A172 (cell line): ENCODE measurements at places on chromosomes 1 and 21. TPM values are rescaled to one million over a fixed set of nuclear protein-coding genes. Genes with fewer than 3 reads are reported as not detected.

GRCh38 chr1:245687636-245688535, 533.1 kb downstream of the KIF26B start:
- DNase-seq, result no peak

DNA sequence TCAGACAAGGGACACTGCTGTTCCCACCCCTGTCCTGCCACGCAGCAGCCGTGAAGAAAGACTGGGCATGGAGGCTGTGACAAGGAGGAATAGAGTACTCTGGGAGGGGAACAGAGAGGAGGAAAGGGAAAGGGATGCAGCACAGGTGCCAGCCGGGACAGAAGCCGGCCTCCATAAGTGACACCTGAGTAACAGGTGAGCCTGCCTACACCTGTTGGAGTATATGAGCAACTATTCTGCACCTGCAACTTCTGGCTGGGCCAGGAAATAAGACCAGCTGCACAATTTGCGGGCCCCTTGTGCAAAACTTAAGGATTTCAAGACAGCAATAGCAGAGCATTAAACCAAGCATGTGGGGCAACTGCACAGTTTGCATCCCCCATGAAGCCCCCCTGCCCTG, 72.5 kb upstream of the GOLT1A start:
- no peak for DNase-seq

DNA sequence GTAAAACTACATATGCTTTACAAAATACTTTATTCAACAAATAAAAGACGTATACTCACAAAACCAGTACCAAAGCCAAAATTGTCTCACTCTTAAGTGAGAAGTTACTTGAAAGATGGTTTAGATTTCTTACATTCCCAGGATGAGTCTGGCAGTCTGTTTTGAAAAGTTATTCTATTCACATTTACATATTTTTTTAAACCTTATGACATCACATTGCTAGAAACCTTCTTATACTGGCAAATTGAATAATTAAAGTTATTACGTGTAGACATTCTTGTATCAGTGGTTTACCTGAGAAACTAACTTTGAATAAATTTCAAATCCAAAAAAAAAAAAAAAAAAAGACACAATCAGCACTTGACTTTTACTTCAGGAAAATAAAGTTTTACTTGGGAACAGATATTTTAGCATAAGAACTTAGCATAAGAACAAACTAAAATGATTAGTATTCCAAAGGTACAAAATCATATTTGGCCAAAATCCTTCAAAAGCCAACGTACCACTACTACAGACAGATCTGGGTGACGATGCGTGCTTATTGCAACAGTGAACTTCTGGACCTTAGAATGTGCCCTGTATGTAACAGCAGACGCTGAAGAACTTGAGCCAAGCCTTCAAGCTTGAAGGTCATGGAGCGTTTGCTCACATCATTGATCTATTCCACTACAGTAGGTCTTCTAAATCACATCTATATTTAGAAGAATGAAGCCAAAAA, 2.5 kb downstream of the CDC42BPA start:
- DNase-seq, result peak; percentile 52

GRCh38 chr1:204703826-204704612, 18.5 kb upstream of the LRRN2 start:
- DNase-seq, result no peak

DNA sequence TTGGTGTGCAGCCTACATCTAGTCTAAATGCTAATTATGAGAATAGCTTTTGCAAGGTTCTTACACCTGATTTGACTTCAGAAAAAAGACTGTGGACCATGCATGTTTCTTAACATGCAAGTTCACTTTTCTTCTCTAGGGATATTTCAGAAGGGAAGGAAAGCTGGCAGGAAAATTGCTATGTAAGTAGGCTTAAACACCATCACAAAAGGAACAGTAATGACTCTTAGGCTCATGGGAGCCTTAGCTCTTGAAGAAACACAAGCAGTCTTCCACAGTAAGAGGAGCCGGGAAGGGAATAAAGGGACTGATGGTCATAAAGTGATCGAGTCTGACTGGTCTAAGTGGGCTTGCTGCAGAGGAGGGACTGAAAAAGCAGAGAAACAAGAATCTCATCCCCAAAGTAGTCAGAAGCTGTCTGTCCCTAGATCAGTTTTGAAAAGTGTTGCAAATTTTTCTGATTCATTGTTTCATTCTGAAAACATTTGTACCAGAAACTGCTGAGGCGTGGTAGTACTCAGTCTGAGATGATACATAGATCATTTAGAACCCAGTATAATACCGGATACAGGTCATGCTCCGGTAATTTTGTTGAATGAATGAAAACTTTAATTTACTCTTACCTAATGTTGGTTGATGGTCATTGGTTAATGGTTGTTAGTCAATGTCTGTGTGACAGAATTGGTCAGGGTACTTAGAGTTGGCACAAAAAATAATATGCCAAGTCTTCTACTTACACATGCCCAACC, 40.9 kb downstream of the SMYD2 start:
- DNase-seq, result no peak

- peak; percentile 27 for DNase-seq
Measured at GRCh38 chr21:25733859-25734653, 648 bp downstream of the ATP5PF start.

- no peak for DNase-seq
Measured at GRCh38 chr1:115790356-115790755, 21.8 kb upstream of the CASQ2 start.

DNA sequence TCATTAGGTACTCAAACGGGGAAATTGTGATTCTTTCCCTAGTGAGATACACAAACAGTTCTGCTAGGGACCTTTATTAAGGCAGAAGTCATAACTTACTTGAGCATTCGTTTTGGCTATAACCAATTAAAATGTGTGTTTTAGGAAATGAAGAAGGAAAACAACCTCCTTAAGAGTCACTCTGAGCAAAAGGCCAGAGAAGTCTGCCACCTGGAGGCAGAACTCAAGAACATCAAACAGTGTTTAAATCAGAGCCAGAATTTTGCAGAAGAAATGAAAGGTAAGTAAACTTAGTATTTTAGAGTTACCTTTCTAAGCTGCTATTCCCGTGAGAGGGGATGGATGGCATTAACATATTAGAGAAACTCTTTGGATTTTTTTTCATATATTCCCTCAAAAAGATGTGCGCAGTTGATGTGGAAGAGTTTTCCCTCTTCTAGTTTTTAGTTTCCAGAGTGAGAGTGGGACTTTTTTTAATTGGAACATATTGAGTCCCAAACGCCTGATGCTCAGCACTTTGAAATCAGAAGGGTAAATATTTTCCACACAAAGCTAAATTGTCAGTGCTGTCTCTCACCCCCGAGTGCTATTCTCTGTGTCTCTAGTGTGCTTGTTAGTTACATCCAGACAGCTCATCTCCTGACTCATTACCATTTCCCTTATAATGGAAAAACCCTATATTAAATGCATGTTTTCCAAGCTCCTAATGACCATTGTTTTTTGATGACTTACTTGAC, 34.9 kb downstream of the CENPF start:
- peak; percentile 53 for DNase-seq

- DNase-seq, result no peak
Measured at GRCh38 chr1:9013819-9014218, 12.4 kb downstream of the SLC2A7 start.

DNA sequence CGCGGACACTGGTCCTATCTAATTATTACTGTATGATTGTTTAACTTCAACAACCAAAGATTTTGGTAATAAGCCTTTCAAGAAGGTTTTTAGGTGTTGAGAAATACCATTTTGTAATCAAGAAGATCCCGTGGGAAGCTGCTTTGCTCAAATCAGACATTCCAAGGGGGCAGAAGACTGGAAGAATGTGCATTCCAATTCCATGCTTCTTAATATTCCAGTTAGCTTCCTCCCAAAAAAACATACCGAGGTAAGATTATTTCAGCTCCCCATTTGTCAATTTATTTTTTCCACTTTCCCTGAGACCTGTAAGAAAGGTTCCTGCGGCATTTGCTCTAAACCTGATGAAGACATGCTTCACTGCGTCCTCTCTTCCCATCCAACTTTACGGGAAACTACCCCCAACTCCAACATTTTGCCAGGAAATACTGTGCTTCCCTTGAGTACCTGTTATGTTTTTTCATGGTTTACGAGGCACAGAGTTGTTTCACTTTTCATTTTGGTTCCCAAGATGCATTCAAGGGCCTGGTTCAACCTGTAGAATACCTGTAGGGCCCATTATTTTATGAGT, 4.1 kb downstream of the CNN3 start:
- DNase-seq, result no peak

GRCh38 chr1:157478030-157478429, 74.3 kb downstream of the FCRL5 start:
- no peak for DNase-seq

DNA sequence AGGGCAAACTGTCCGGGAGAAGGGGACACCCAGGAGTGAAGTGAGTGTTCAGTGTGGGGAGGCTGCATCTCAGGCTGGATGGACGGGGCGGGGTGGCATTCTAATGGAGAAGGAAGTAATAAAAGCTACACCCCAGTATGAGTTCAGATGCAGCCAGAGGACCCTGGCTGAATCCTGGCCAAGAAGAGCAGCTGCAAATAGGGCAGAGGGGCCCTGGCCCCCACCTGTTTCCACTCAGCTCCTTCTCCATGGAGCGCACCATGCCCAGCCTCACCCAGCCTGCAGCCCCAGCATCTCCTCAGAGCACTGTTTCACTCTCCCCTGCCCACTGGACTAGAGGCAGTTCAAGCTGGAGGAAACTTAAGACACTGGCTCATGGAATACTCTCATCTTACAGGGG, 46.4 kb downstream of the KCND3 start:
- DNase-seq, result no peak

- no peak for DNase-seq
Measured at GRCh38 chr1:8809342-8809736, 8.1 kb downstream of the RERE start.

GRCh38 chr1:51421964-51422363, 91.6 kb upstream of the TTC39A start:
- DNase-seq, result peak; percentile 55

DNA sequence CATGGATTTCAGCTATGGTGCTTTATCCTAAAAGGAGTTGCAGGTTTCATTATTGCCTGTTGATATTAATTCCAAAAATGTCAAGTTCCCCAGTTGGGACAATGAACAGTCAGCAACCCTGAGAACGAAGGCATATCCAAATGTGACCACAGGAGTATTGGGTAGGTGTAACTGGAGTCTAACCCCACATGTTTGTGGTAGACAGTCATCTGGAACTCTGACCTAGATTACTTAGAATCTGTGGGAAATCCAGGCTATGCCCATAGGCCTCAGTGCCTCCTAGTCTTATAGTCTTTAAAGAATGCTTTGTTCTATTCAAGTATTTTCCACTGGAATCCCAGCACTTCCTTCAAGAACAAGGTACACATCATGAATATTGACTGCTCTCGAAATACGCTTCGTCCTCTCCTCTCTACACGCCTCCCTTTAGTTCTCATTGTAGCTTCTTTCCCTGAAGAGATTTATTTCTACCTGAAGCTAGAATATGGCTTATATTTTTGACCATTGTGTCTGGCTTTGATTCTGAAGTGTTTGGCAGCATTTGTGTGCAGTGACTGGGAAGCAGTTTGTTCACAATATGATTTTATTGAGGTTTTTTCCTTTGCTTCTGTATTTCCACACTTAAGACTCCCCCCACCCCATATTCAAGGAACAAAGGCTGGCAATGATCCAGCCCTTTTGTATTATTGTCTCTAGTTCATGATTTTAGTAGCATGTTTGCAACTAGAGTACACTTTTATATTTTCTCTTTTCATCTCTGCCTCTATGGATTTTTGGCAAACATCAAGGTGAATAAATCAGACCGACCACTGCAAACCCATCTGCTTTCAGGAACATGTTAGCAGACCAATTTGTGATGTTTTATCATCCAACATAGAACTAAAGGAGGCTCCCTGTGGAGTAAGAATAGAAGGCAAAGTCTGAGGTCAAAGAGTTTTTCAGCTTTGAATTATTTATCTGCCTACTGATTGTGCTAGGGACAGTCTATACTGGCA, 178.6 kb downstream of the GPR52 start:
- peak; percentile 10 for DNase-seq

DNA sequence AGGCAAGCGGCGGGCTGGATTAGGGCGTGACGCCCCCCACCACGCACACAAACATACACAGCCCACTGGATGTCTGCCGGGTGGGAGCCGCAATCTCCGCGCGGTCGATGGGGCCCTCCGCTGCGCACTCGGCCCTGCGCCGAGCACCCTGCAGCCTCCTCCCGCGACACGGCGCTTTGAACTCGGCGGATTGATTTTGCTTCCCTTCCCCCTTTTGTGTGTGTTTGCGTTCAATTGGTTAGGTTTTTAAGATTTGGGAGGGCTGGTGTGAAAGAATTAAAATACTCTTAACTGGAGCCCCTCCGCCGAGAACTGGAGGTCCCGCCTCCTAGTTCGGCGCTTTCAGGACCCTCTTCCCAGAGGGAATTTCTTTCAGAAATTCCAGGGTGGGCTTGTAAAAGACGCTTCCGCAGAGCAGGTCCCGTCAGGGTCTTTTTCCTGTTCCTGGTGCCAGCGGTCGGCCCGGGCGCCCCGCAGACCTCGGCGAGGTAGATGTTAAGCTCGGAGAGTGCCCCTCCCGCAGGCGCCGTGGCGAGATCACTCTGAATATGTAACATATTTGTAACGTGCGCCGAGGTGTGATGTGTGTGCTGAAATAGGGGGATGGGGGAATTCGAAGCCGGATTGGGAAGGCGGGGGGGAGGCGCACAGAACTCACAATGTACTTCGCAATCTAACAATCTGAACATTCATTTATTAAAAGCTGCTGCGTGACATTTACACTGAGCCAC, 8.0 kb upstream of the BARHL2 start:
- DNase-seq, result no peak

DNA sequence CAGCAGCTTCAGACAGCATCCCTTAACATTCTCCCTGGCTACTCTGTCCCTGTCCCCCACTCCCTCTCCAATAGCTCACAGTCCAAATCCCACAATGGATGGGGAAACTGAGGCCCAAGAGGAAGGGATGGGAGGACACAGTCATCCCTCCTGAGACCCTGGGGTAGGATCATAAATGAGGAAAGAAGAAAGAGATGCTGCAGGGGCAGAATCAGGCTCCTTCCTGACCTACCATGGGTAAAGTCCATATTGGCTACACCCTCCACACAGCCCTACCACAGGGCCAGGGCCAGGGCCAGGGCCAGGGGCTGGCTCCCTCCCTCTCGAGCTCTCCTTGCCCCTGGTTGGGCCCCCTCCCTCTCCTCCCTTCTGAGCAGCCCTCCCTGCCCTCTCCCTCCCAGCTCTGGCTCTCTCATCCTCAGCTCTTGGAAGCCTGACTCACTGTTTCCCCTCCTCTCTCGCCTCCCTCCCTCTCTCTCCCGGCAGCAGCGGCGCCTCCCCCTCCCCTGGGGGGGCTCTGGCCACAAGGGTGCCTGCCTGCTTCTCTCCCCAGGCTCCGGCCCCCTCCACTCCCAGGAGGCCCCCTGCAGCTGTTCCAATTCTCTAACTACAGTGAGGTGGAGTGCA, 4.9 kb downstream of the AHDC1 start:
- DNase-seq, result peak; percentile 60

DNA sequence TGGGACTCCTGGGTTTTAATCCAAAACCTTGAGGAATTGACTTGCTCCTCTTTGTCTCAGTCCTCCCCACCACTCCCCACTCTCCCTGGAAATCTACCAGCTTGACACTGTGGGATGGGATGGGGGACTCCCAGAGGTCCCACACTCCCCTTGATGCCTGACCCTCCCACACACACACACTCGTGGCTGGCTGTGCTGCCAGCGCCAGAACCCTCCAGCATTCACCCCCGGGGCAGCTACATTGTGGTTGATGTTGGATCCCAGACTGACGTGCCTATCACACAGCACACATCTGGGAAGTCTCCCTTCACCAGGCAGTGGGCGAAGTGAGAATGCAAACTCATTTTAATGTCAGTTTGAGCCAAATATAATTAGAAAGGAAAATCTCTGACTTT, 10.0 kb downstream of the KIRREL1 start:
- no peak for DNase-seq

IQCC gene
- total RNA-seq, result 0.45 TPM in 1 of 2 replicates, not detected in the other

NBPF26 gene
- 9.6 and 14.6 TPM in 2 replicates for total RNA-seq

PLD5 gene
- not detected in 2 replicates for total RNA-seq

ANKRD34A gene
- 2.4 and 2.5 TPM in 2 replicates for total RNA-seq

NPR1 gene
- total RNA-seq, result 0.16 and 1.4 TPM in 2 replicates
